ENCODE measurements at places on chromosomes 13 and 19.

DNA sequence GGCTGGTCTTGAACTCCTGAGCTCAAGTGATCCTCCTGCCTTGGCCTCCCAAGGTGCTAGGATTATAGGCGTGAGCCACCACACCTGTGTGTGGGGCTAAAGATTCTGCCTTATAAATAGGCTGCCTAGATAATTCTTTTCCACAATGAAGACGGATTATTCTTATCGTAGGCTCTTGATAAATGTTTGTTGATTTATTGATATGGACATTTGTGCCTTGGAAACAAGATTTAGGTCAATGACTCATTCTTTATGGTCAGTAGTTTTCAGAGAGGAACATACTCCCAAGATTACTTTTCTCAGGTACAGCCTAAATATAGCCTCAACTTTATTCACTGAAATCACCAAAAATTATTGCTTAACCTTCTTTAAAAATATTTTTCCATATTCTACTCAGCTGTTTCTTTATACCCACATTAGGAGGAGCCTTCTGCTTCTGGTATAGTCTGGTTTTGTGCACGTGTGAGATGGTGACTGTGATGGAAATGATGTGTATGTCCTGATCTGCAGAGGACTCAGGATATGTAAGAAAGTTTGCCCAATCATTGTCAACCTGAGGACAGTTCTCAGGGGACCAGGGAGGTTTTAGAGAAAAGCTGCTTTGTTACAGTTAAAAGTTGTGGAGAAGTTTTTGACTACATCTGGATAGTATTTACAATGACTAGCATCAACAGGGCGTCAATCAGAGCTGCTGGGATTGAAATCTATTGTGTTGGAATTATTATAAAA, 208.9 kb downstream of the DNAJC15 start:
- no peak for DNase-seq

DNA sequence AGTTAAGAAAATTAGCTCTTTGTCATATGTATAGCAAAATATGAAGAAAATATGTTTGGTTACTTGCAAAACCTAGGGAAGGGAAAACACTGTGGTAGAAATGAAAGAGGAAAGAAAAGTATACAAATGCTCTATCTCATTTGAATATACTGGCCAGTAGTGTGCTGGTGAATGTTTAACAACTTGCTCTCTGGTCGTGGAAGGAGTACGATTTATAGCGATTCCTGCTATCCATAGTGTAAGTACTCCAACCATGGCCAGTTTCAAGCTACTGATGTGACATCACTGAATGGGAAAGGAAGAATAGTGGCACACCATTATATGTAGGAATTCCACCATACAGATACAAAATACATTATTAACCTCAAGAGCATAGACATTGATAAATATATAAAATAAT, 9.3 kb downstream of the BORA start:
- DNase-seq: no peak

DNA sequence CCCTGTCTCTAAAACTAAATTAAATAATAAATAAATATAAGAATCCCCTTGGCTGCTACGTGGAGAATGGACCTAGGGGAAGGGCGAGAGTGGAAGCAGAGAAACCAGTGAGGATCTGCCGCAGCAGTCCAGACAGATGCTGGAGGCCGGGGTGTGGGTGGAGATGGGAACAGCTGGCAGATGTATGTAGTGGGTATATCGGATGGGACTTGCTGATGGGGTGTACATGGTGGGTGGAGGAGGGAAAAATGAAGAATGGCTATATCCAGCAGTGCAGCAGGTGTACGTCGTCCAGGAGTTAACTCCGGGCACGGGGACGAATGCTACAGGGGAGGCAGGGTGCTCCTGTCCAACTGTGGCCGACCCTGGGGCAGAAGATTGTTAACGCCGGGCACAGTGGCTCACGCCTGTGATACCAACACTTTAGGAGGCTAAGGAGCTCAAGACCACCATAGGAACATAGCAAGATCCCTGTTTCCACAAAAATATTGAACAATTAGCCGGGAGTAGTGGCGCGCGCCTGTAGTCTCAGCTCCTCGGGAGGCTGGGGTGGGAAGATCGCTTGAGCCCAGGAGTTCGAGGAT, 654 bp downstream of the CEP89 start:
- no peak for DNase-seq

GRCh38 chr13:46995874-46996273, 99.0 kb upstream of the HTR2A start:
- DNase-seq: no peak

- no peak for DNase-seq
These were observed 6.0 kb upstream of the TEX30 start for GRCh38 chr13:102779436-102780159.

GRCh38 chr13:67017276-67017675, 212.9 kb downstream of the PCDH9 start:
- DNase-seq: no peak

GRCh38 chr13:50130123-50130946, 115.1 kb downstream of the KCNRG start:
- DNase-seq: peak; percentile 40

GRCh38 chr19:46481947-46482346, 10.6 kb upstream of the PNMA8A start:
- no peak for DNase-seq

GRCh38 chr19:58568453-58569130, 4.5 kb downstream of the MZF1 start:
- peak; percentile 9 for DNase-seq

- DNase-seq: no peak
These were observed 83.3 kb upstream of the OLFM4 start for GRCh38 chr13:52945348-52945747.

DNA sequence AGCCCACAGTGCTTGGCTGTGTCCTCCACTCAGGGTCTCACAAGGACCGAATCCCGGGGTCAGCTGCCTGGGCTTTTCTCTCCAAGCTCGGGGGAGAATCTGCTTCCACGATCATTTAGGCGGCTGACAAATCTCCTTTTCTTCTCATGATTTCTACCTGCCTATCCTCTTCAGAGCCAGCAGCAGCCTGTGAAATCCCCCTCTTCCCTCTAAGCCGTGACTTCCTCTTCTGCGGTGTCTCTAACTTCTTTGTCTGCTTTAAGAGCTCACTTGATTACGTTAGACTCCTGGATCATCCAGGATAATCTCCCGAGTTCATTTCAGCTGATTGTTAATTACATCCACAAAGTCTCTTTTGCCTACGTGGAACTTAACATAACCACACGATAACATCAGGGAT, 22.5 kb upstream of the ZNF845 start:
- DNase-seq: no peak

GRCh38 chr19:50324331-50324730, 4.8 kb downstream of the KCNC3 start:
- DNase-seq: no peak

DNA sequence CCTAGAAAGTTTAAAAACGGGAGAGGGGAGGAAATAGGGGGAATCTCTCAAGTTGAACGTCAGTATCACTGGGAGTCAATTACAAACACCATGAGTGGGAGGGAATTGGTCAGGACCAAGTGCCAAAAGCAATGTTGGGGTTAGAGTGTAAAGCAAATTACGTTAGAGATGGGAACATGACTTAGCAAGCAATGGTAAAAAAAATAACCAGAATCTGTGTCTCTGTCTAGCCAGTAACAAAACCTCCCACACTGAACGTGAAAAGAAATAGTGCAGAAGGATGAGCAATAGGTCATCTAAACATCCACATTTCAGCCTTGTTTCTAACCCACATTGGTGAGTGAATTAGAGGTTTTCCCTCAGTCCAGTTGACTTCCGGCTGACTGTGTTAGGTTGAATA, 242.2 kb downstream of the COG6 start:
- no peak for DNase-seq

- DNase-seq: no peak
These were observed 35.4 kb downstream of the GSX1 start for GRCh38 chr13:27827646-27828045.

- DNase-seq: peak; percentile 41
These were observed 25.0 kb upstream of the FXYD3 start for GRCh38 chr19:35090506-35091214.

- DNase-seq: no peak
These were observed 11.4 kb downstream of the ZNF708 start for GRCh38 chr19:21317821-21318220.

DNA sequence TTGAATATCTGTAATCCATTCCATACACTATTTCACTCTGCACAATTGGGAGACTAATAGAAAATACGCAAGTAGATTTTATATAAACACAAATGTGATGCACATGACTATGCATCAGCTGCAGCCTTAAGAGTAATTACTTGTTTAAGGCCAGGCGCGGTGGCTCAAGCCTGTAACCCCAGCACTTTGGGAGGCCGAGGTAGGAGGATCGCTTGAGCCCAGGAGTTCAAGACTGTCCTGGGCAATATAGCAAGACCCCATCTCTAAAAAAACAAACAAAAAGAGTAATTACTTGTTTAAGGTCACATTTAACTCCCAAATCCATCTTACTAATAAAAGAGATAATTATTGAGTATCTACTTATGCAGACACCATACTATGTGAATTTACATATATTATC, 18.0 kb downstream of the IPO5 start:
- no peak for DNase-seq

DNA sequence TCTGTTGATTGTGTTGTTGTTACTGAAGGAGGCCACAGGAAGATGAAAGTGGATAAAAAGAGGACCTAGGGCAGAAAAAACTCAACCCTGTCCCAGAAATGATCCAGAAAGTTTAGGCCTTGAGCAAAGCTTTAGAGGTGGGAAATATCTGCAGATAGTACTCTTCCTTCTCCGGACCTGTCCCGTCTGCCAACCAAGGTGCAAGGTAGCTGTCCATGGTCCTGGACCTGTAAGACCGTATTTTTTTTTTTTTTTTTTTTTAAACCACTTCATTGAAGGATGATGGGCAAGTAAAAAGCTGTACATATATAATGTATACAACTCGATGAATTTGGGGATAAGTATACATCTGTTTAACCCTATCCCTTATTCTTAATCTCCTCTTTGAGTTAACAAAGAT, 225.9 kb downstream of the OLFM4 start:
- no peak for DNase-seq

GRCh38 chr19:12665281-12665573, 1.3 kb downstream of the MAN2B1 start:
- DNase-seq: no peak

- DNase-seq: no peak
These were observed 1379.8 kb upstream of the ATXN8OS start for GRCh38 chr13:68727798-68728197.

- DNase-seq: no peak
These were observed 472.3 kb downstream of the IRS2 start for GRCh38 chr13:109314101-109314500.

DNA sequence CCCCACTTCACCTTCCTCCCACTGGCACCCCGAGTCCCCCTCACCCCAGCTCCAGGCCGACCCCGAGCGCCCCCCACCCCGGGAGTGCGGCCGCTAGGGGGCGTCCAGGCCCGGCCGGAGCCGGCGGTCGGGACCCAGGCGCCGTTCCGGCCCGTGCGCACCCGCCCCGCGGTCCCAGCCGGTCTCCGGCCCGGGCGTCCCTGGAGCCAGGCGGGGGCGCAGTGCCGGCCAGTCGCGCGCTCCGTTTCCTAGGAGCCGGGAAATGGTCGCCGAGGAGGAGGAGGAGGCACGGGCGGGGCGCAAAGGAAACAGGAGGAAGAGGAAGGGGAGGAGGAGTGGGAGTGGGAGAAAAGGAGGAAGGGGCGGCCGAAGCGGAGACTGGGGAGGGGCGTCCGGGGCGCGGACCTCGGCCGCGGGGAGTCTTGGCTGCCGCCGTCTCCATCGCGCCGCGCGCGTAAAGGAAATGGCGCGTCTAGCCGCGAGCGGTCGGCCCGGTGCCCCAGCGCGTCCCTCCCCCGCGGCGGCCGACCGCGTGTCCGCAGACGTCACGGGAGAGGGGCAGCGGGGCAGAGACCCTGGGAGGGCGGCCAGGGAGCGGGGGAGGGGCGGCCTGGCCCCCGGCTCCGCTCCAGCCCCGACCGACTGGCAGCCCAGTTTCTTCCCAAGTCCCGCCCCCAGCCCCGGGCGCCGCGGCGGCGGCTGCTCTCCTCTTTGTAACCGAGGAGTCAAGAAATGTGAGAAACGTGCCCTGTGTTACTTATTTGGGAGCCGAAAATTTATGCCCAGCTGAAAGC, 1.1 kb upstream of the KCTD15 start:
- no peak for DNase-seq

DNA sequence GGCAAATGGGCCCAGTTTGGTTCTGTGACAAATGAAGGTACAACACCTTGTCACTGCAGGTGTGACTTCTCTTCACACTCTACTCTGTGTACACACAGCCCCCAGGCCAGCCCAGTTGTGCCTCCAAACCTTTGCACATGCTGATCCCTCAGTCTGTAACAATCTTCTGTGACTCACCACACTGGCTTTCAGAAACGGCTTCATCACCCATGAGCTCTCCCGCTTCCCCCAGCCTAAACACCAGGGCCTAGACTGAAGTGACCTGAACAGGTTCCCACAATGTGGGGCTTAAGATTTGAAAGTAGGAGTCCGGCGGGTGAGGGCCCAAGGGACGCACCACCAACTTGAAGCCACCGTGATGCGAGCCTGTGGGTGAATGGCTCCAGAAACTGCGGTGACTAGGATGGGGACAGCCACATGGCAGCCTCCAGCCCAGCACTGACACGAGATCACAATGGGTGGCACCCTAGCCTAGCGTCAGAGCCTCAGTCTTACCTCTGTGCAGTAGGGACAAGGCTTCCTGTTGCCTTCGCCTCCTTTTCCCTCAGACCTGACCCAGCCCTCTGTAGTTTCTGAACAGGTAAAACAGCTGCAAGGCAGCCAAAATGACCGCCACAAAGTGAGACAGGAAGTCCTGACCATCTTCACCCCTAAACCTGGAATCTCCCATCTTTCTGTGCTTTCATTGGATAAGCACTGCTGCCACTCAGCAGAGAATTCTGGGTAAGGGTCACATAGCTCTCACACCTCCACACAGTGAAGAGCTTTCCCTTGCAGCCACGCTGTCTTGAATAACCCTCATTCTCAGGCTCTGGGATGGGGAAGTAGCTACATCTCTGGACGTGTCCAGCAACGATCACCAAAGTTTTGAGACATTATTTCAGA, 34.2 kb upstream of the ZNF599 start:
- no peak for DNase-seq

GRCh38 chr19:41694831-41695635, 7.0 kb upstream of the CEACAM7 start:
- DNase-seq: peak; percentile 4

DNA sequence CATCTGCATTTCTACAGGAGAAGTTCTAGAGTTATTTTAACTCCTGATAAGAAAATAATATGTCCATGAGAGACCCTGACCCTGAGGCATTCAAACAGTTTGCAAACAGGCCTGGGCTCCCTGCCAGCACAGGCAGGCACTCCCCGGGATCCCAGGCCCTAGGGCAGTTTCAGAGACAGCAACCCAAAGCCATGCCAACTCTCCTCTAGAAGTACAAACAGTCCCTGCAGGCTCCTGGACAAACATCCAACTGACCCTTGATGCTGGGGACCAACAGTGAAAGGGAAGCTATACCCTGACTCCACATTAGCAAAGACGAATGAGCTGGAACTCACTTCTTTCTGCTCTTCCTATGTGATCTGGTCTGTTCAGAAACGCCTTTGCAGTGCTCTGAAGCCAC, 44.8 kb downstream of the CCDC70 start:
- no peak for DNase-seq
